ENCODE measurements at places on chromosomes 2 and 18.

- DNase-seq = no peak
Measured at GRCh38 chr18:61965311-61965710, 72.5 kb upstream of the RNF152 start.

GRCh38 chr18:11902522-11903292 lies 5.4 kb downstream of the MPPE1 start:
- no peak for DNase-seq

DNA sequence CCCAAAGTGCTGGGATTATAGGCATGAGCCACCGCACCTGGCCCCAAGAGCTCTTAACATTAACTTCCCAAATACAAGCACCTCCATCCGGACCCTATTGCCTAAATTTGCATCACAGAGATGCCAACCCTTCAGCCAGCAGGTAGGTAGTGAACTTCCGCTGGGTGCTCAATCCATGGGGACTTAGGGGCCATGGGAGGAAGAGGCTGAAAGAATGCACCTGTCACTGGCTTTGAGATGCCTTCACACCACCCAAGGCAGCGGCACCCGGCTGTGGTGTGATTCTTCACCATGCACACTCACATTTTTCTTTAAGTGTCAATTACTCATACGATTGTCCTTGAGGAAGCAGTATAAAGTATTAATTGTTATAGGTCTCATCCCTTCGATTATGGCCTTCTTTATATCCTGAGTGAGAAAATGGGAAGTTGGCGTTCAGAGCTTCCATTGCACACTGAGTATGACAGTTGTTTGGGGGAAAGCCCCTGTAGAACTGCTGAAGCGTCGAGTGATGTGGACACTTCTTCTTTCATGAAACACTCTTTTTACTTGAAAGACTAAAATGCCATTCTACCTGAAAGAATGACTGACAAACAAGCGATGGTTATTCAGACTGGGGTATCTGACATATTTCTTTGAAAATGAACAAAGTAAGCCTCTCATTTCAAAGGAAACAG lies 51.8 kb upstream of the BIN1 start:
- DNase-seq = no peak

DNA sequence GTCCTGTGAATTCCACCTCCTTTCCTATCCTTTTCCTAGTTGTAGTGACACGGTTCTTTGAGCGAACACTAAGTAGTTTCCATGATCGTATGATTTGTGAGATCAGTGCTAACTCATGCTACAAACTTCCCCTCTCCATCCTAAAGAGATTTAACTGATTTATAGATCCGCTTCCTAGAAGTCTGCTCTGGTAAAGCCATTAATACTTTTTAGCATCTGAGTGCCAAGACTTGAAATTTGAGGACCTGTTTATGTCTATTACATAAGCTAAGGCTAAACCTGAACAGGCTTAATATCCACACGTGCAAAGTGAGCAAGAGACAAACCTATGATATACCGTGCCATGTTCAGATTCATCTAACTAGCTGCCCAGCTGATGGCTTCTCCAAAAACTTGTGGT lies 14.9 kb downstream of the PROKR1 start:
- DNase-seq = no peak

All from stimulated activated CD4-positive, alpha-beta T cell treated with anti-CD3 and anti-CD28 coated beads, TNF-alpha, amount 100 ng/mL, for 1 hour (primary cell).